ENCODE measurements at places on chromosomes 16 and 17.

DNA sequence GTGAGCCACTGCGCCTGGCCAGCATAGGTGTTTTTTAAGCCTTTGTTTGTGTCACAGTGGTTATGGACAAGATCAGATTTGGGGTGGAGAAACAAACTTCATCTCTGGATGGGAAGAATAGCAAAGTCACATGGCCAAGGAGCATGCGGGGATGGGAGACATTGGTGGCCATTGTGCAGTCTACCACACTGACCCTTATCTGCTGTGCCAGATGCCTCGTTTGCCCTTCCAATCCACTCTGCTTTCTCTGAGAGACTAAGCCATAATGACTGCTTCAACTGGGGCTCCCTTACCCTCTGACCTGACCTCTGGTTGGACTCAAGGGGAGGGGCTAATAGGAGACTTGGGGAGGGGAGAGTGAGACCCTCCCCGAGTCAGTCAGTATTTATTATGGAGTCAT is 166.8 kb downstream of the PRKCB start:
- no peak for DNase-seq

DNA sequence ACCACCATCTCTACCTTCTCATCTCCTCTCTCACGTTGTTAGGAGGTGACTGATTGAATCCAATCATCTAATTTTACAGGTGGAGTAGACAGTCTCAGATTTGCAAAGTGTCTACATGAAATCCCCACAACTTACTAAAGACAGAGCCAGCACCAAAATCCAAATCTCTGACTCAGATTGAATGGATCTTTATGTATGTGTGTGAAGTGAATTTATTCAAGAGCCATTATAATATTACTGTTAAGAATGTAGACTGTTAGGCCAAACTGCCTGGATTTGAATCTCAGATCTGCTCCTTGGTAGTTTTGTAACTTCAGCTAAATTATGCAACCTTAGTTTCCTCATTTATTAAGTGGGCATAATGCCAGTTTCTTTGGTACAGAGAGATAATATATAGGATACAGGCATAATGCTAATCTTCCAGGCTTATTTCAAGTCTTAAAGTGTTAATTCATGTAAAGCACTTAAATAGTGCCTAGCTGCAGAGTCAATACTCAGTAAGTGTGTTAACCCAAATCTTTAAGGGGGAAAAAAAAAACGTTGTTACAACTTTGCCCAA is 12.7 kb downstream of the CNEP1R1 start:
- DNase-seq = no peak

DNA sequence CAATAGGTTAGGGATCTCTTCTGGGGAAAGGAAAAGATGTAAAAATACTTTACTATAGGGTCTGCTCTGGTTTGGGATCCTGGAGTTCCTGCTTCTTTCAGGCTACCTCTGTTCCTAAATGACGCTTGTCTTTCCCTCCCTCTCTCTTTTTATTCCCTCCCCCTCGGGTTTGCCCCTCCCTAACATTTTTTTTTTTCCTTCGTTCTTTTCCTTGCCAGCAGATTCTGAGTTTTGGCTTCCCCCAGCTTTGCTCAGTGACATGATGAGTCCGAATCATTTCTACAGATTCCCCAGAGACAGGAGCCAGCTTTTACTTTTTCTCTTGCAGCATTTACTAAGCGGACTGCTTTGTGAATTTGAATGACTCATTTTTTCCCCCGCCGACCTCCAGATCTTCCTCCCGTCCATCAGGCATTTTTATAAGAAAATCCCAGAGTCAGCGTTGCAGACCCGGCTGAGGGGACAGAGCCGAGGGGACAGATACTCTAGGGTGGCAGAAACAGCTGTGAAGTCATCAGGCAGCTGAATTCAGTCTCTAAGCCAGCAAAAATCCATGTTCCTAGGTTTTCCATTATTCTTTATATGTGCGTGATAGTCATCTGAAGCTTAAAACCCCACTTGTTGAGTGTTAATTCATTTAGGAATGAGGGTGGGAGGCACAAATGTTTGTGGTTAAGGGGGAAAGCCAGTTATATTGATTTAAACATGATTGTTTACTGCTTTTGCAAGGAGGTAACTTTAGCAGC is at the start of gene TMEM100:
TSS of gene TMEM100 (minus strand) at position 123 of the 746 bp plus-strand sequence. CDS start 1,794 bp downstream, outside the sequence.
- DNase-seq = no peak

- DNase-seq = no peak
These were observed 54.3 kb upstream of the CA10 start for GRCh38 chr17:52212851-52213250.

- no peak for DNase-seq
These were observed 785 bp downstream of the UBALD1 start for GRCh38 chr16:4613636-4614570.

GRCh38 chr16:22220714-22221113 is 14.6 kb downstream of the EEF2K start:
- DNase-seq = no peak

DNA sequence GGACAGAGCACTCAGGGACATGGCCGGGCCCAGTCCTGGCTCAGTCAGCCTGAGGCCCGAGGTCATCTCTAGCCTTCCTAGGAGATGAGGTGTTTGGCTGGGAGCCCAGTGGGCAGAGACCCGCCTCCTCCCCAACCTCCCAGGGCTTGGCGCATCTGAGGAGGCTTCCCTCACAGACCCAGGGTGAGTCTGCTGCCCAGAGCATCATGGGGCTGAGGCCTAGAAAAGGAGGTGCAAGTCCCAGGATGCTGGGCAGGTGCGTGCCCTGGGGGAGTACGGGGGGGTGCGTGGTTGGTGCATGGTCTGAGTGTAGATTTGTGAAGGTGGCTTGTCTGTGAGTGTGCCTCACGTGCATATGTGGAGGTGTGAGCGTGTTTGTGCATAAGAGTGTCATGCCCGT is 4.7 kb downstream of the PDE6G start:
- no peak for DNase-seq

GRCh38 chr17:34011599-34011998 is 243.5 kb upstream of the CCL2 start:
- DNase-seq = no peak

- DNase-seq = no peak
These were observed 127.1 kb upstream of the HS3ST3A1 start for GRCh38 chr17:13728781-13729180.

- no peak for DNase-seq
These were observed 7.0 kb downstream of the PLXDC1 start for GRCh38 chr17:39144416-39144840.

GRCh38 chr17:39676198-39676819 is 8.1 kb downstream of the PNMT start:
- peak; percentile 63 for DNase-seq

DNA sequence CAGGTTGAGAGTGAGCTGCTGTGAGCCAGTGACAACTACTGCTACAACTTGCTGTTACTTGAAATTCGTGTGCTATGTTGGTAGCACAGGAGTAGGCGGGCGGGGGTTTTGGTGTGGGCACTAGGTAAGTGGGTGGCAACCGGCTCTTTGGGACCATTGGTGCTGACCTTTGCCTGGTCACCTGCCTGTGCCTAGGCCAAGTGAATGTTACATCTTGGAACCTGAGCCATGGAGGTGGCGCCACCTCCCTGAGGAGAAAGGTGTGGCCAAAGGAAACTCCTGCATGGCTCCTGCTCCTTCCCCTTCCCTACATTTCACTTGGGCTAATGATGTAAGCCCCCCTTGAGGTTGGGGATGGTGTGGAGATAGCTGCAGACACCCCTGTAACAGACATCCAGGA is 25.4 kb upstream of the ARHGAP23 start:
- no peak for DNase-seq

DNA sequence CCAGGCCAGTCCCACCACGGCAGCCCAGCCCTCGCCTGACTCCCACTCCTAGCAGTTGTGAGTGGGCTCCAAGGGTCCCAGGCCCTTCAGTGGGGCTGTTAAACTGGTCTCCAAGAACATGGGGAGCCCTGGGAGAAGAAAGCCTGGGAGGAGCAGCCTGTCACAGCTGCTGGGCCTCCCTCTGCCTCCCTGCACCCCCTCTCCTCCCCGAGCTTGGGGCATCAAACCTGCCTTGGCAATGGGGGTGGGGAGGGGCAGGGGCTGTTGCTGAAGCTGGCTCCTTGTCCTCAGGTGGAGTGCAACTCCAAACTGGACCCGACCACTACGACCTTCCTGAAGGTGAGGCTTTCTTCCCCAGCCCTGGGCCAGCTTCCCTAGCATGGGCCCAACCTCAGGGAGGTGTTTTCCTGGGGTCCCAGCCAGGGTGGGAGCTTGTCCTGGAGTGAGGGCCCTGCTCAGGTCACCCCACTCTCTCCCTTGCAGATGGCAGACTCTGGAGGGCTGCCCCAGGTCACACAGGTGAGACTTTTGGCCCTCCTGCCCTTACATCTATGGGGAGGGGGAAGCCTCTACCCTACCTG is 6.6 kb upstream of the SETD6 start:
- no peak for DNase-seq

GRCh38 chr16:81878529-81878928 is 99.4 kb downstream of the PLCG2 start:
- no peak for DNase-seq

DNA sequence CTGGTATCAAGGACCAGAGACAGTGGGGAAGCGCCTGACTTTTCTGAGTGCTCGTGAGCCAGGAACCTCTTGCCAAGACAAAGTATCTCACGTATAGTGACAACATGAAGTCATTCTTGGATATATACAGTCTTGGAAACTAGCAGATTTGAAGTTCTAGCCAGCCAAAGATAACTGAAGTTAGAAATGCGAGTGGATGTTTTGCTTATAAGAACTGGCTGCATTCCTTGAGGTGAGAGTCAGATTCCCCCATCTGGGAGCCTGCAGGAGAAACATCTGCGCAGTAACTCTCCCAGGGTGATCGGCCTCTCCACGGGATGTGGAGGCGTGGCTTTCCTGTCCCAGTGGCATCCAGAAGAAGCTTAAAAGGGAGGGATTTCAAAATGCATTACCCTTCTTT is 89.8 kb downstream of the SHISA6 start:
- no peak for DNase-seq

- DNase-seq = no peak
These were observed 24.2 kb downstream of the ELAC2 start for GRCh38 chr17:12993631-12994030.

GRCh38 chr16:83215406-83216001 is 588.7 kb downstream of the CDH13 start:
- no peak for DNase-seq

DNA sequence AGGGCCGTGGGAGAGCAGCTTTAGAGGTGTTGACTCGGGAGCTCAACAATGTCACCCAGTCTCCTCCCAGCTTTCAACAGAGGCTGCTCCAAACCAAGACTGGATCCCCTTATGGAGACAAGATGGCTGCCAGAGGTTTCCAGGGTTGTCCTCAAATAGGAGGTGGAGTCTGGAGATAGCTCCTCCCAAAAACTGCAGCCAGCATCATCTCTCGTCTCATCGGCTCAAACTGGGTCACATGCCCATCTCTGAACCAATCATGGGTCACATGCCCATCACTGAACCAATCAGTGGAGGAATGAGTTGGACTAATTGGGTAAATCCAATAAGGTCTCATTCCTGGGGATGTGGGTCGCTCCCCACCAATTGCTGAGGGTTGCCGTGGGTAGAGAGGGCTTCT is 41.1 kb upstream of the C16orf82 start:
- DNase-seq = no peak

DNA sequence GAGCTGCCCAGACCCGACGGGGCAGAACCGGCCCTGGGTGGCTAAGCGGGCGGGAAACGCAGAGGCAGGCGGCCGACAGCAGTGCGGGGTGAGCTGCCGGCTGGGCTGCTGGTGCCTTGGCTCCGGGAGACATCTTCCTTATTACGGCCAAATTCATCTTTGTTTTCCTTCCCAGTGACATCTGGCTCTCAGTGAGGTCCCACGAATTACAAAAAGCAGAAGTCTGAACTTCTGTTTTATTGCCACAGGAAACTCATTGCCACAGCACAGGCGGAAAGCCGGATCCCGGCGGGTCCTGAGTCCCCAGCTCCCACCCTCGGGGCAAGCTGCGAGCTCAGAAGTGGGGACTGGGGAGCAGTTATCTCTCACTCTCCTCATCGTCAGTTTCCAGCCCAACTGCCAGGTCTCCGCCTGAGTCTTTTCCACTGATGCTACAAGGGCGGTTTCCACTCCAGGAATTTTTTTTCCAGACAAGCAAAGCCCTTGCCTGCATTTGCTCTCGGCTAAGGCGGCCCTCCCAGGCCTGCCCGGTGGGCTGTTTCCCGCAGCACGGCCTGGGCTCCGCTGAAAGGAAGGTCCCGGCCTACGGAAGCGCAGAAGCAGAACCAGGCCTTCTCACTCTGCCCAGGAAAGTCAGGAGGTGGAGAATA is 40.3 kb downstream of the CBFA2T3 start:
- DNase-seq = no peak

- DNase-seq = no peak
These were observed 16.8 kb upstream of the MYO15B start for GRCh38 chr17:75570772-75571171.

DNA sequence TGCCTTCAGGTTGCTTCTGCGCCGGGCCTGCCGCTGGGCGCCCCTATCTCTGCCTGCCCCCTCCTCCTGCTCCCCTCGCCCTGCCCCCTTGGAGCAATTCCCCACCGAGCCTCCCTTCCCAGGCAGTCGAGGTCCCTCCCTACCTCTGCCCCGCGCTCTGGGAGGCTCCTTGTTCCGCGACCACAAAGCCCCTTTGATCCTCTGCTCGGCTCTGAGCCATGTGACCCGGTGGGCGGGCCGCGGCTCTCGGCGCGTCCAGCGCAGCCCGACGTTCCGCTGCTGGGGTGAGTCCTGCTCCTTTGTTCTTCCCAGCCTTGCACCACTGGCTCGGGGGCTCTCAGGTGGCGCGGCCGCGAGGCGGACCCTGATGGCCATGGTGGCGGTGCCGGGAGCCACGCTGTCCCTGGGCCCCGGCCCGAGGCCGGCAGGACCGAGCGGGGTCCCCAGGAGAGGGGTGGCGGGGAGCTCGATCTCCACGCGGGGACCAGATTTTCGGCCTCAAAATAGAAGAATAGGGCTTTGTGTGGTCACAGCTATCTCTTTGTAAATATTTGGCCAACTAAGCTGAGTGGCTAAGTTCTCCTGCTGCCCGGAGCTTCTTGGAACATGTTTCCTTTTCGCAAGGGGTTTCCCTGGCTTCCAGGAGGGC is 310.6 kb downstream of the SEC14L1 start:
- DNase-seq = peak; percentile 73

DNA sequence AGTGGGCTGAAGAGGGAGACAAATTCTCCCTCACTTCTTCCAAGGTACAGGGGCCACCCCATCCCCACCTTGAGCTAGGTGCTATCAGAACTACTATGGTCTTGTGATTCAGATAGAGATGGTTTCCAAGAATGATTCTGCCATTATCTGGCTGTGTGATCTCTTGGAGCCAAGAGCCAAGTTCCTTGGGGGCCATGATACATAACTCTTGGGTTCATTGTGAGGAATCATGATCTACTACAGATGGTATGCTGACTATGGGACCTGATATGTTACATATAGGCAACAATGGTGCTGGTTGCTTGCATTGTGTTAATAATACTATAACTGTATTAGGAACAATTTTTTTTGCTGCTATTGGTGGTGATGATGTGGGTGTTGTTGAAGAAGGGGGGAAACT is 45.7 kb downstream of the DYNLRB2 start:
- DNase-seq = no peak

All from CD4-positive, alpha-beta T cell treated with Interleukin-6 at 100 ng/mL for 8 hours (primary cell).